ENCODE measurements at places on chromosomes 16 and 17.
A peak's percentile ranks its signal among the peaks of the same experiment; 100 is the strongest.

GRCh38 chr17:258045-258734, 76.7 kb upstream of the DOC2B start:
- no peak for DNase-seq
- H3K36me3 ChIP-seq, result no peaks in the 10 kb centered on the region
- H3K27me3 ChIP-seq, result peaks cover 3% of the 10 kb centered on the region
- H3K4me1 ChIP-seq, result no peaks in the 10 kb centered on the region
- no peak overlapping the region for H3K4me3 ChIP-seq

GRCh38 chr16:24208710-24209109, 47.4 kb upstream of the CACNG3 start:
- DNase-seq, result no peak
- no peaks in the 10 kb centered on the region for H3K27me3 ChIP-seq
- no peak overlapping the region for H3K4me3 ChIP-seq
- no peak overlapping the region for H3K27ac ChIP-seq

- no peaks in the 10 kb centered on the region for H3K4me1 ChIP-seq
- no peak overlapping the region for H3K4me3 ChIP-seq
- no peaks in the 10 kb centered on the region for H3K36me3 ChIP-seq
- no peak for DNase-seq
Observed at GRCh38 chr17:10460062-10460461, 9.3 kb downstream of the MYH4 start.

DNA sequence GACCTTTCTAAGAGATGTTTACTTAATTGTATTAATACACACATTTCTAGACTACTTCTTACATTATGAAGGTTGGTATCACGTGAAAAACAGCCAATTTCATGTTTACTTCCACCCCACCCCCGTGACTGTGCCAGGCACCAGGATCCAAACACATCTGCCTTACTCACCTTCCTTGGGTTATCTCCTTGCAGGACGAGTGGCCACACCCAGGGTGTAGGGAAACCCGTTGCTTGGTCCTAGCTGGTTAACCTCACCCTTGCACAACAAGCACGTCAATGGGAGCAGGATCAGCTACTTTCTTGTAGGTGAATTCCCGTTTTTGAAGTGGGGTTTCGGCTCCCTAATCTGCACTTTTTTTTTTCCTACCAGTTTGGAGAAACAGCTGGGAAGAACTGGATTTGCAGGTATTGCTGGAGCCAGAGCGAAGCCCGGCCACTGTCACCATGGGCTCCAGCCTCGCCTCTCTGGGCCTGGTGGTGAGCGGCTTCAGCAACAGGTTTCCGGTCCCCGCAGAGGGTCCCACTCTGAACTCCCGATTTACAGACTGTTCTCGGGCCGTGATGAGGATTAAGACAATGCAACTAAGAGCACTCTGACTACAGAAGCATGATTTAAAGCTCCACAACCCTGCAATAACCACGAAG, 2.1 kb upstream of the UBB start:
- no peaks in the 10 kb centered on the region for H3K27me3 ChIP-seq
- peaks cover 26% of the 10 kb centered on the region for H3K4me1 ChIP-seq
- H3K4me3 ChIP-seq, result no peak overlapping the region
- no peak for DNase-seq
- H3K27ac ChIP-seq, result no peak overlapping the region

DNA sequence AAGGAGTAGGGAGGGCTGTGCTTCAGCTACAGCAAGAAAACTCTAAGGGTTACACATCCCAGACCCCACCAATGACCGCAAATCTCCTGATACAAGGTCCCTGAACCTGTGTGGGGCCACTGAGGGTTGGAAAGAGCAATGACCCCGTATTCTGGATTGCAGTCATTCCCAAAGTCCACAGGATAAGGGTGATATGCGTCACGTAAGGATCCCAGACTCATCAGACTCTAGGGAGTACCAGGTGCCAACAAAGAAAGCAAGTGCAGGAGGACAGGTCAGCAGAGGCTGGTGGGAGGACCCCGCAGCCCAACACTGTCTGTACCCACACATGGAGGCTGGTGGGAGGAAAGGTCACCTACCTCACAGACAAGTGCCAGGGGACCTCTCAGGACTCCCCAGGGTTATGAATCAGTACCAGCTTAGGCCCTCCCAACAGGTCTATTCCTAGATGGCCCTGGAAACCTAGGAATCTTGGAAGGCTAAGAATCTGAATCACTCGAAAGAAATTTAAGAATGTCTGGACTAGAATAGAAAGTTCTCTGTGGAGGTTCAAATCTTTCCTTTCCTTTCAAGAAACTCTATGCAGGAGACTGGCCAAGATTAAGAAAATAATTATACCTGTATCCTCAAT, 16.2 kb downstream of the PITPNA start:
- no peak overlapping the region for H3K27ac ChIP-seq
- H3K27me3 ChIP-seq, result no peaks in the 10 kb centered on the region
- H3K4me1 ChIP-seq, result no peaks in the 10 kb centered on the region
- peaks cover 18% of the 10 kb centered on the region for H3K36me3 ChIP-seq

- no peaks in the 10 kb centered on the region for H3K4me1 ChIP-seq
- H3K27ac ChIP-seq, result no peak overlapping the region
- peaks cover 17% of the 10 kb centered on the region for H3K36me3 ChIP-seq
- H3K27me3 ChIP-seq, result no peaks in the 10 kb centered on the region
- H3K4me3 ChIP-seq, result no peak overlapping the region
Observed at GRCh38 chr16:1731603-1732002, 25.6 kb downstream of the MAPK8IP3 start.

GRCh38 chr17:39872751-39873150, 4.7 kb downstream of the ZPBP2 start:
- H3K4me3 ChIP-seq, result no peak overlapping the region
- H3K36me3 ChIP-seq, result no peaks in the 10 kb centered on the region

GRCh38 chr17:64176556-64176955, 46.6 kb upstream of the ERN1 start:
- no peaks in the 10 kb centered on the region for H3K27me3 ChIP-seq
- H3K4me1 ChIP-seq, result no peaks in the 10 kb centered on the region
- DNase-seq, result no peak
- H3K36me3 ChIP-seq, result peaks cover 11% of the 10 kb centered on the region

DNA sequence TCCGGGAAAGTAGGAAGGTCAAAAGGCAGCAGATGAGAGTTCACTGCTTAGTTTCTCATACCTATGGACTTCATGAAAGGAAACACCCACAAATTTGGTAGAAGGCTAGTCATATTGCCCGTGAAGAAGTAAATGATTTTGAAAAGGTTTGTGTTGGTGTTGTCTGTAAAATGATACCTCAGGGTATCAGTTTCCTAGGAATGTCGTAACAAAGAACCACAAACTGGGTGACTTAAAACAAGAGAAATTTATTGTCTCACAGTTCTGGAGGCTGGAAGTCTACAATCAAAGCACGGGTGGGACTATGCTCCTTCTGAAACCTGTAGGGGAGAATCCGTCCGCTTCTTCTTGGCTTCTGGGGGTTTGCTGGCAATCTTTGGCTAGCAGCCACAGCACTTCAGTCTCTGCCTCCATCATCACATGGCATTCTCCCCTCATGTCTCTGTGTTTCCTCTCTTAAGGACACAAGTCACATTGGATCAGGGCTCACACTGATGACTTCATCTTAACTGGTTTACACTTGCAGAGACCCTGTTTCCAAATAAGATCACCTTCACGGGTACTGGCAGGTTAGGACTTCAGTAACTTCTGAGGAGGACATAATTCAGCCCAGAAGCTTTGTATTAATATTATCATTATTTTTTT, 2.0 kb upstream of the NAE1 start:
- DNase-seq, result no peak
- peaks cover 9% of the 10 kb centered on the region for H3K36me3 ChIP-seq
- peaks cover 11% of the 10 kb centered on the region for H3K27me3 ChIP-seq
- peaks cover 21% of the 10 kb centered on the region for H3K4me1 ChIP-seq
- H3K4me3 ChIP-seq, result no peak overlapping the region

DNA sequence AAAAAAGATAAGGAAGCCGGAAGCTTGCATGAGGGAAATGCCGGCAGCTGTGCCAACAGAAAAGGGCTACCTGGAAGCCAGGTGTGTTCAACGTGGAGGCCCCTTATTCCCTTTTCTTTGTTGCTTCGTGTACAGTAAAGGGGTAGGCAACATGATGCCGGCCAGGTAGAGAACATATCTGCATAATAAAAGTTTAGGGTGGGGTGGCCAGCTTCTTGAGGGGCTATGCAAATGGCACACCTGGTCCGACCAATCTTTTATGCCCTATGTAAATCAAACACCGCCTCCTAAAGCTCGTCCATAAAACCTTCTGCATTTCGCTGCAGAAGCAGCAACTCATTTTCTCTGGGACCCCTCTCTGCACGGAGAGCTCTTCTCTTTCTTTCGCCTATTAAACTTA, 911.6 kb downstream of the KCNJ2 start:
- H3K4me3 ChIP-seq, result no peak overlapping the region
- no peak overlapping the region for H3K27ac ChIP-seq
- no peak for DNase-seq
- no peaks in the 10 kb centered on the region for H3K4me1 ChIP-seq
- no peaks in the 10 kb centered on the region for H3K36me3 ChIP-seq
- no peaks in the 10 kb centered on the region for H3K27me3 ChIP-seq

DNA sequence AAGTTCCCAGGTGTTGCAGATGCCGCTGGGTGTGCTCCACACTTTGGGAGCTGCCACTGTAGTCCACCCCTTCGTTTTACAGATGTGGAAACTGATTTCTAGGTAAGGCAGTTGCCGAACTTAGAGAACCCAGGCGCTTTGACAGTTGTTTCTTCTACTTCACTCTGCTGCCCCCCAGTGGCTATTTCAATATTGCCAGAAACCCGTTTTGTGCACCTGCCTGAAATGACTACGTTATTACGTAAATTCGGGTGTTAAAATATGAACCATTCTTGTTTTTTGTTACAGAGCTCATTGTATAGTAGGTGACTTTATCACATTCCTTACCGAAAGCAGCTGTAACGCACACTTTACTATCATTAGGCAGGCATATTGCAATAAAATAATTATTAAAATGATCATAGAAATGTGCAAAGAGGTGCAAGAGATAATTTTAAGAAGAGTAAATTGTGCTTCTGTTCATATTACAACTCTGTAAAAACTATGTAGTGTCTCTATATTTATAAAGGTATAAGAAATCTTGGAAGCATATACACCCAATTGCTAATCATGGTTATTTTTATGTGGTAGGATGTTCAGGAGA, 44.9 kb downstream of the OTOA start:
- H3K36me3 ChIP-seq, result no peaks in the 10 kb centered on the region
- no peak overlapping the region for H3K27ac ChIP-seq
- DNase-seq, result peak; percentile 92
- H3K4me1 ChIP-seq, result peaks cover 3% of the 10 kb centered on the region
- no peaks in the 10 kb centered on the region for H3K27me3 ChIP-seq

GRCh38 chr17:31582151-31582907, 190.9 kb downstream of the RAB11FIP4 start:
- H3K36me3 ChIP-seq, result no peaks in the 10 kb centered on the region
- H3K27ac ChIP-seq, result no peak overlapping the region
- H3K4me3 ChIP-seq, result no peak overlapping the region
- H3K4me1 ChIP-seq, result peaks cover 4% of the 10 kb centered on the region
- DNase-seq, result peak; percentile 26

GRCh38 chr16:56580391-56581048, 8.8 kb upstream of the MT3 start:
- peaks cover 27% of the 10 kb centered on the region for H3K27me3 ChIP-seq
- H3K36me3 ChIP-seq, result no peaks in the 10 kb centered on the region
- H3K4me3 ChIP-seq, result no peak overlapping the region
- DNase-seq, result no peak
- H3K27ac ChIP-seq, result no peak overlapping the region

DNA sequence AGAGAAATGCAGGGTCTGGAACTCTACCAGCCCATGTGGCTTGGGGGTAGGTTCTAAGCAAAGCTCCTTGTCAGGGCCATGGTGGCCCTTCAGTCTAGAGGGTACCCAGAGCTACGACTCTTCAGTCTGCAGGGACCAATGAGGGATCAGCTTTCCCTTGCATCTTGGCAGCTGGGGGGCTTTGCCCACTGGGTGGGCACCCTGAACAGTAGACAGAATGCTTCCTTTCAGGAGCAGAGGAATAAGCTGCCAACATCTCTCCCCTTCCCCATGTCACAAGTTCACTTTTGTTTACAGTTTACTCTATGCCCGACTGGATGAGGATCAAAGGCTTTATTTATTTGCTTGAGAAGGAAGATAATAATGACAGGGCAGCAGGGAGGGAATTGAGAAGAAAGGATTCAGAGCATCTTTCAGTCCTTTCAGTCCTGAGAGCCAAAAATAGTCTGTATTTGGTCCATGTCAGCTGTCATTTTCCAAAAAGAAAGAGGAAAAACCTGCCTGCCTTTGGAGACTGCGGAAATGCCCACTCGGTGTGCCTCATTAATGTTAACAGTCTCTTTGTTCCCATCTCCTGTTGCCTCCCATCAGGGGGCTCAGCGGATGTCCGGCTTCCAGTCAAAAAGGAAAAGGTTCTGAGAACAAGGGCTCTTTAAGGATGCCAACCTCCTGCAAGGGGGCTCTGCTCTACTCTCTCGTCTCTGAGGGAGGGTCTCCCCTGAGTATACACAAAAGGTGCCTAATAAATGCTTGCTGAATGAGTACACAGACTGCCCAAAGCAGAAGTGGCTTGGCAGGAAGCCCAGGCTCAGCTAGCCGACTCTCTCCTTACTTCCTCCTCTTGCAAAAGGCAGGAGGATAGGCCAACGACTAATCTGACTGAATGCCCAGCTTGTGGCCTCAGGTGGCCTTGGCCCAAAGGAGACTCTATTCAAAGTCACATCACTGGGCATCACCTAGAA, 17.1 kb downstream of the TRAF4 start:
- DNase-seq, result no peak
- H3K36me3 ChIP-seq, result peaks cover 37% of the 10 kb centered on the region
- H3K27me3 ChIP-seq, result no peaks in the 10 kb centered on the region
- H3K4me3 ChIP-seq, result no peak overlapping the region
- H3K4me1 ChIP-seq, result peaks cover 23% of the 10 kb centered on the region
- no peak overlapping the region for H3K27ac ChIP-seq

- H3K27me3 ChIP-seq, result no peaks in the 10 kb centered on the region
- DNase-seq, result no peak
- no peak overlapping the region for H3K27ac ChIP-seq
- H3K4me3 ChIP-seq, result no peak overlapping the region
- no peaks in the 10 kb centered on the region for H3K4me1 ChIP-seq
Observed at GRCh38 chr16:14392960-14393359, 237.1 kb downstream of the PARN start.

- no peaks in the 10 kb centered on the region for H3K27me3 ChIP-seq
- peaks cover 45% of the 10 kb centered on the region for H3K36me3 ChIP-seq
- no peak overlapping the region for H3K27ac ChIP-seq
Observed at GRCh38 chr17:59151591-59151990, 3.4 kb downstream of the SKA2 start.
